ENCODE measurements at places on chromosomes 11 and 22.
A peak's percentile ranks its signal among the peaks of the same experiment; 100 is the strongest.

DNA sequence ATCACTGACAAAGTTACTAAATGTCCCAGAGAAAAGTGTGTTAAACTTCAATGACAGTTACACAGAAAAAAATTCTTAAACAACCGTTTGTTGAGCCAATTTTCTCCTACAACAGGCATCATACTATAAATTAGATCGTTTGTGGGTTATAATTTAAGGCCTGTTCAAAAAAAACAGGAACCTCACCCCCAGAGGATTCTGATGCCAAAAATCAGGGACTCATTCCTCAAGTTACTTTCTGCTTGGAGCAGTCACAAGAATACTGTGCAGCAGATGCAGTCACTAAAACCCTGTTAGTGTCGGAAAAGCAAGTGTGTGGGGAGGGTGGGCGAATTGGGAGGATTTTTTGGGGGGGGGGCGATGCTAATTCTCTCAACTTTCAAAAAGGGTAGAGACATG, 657 bp downstream of the CWC15 start:
- DNase-seq = no peak

DNA sequence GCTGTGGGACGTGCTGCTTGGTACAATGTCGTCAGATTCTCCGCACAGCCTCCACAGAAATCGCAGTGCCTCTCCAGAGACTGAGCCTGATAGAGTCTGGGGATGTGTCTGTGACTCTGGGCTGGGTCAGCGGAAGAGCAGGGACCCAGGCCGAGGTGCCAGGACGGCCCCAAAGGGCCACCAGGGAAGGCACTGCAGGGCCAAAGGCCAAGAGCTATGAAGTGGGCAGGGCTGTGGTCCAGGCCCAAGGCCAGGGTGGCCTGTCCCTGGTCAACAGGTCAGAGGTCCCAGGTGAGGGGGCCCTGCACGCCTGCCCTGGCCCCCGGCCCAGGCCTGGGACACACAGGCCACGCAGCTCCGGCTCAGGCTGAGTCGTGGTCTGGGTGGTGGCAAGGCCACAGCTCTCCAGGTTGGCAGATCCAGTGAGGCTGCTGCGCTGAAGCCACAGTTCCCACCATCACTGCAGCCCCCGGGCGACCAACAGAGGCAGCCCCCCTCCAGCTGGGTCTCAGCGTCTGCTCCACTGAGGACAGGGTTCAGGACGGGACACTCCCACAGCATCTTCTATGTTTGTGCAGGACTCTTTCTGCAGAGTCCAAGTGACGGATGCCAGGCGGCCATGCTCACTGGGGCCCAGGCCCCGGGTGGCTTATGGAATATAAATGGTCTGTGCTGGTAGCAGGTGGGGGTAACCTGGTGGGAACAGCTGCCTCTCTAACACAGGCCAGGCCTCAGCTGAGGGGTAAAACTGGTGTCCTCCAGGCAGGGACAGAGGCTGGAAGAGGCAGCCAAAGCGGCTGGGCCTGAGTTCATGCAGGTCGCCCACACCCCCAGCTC, 4.8 kb upstream of the PIM3 start:
- DNase-seq = no peak

DNA sequence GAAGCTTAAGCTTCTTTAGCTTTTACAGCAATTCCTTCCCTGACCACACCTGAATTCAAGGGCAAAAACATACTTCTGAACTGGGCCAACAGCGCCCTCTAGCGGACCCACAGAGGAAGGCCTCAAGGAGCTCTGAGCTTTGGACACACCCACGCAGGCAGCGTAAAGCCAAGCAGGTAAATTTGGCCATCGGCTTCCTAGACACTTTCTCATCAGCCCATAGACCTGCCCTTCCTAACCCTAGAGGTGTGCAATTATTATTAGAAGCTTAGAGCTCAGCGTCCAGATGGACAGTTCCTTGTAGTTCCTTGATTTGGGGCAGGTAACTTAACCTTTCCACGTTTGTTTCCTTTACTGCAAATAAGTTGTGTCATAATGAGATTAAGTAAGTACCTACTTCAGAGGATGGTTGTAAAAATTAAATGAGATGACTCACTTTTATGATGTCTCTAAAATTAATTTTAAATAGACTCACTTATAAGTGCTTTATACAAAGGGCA, 25.7 kb upstream of the HMGXB4 start:
- peak; percentile 89 for DNase-seq

- DNase-seq = no peak
These were observed 4.9 kb downstream of the ATP5MGL start for GRCh38 chr22:42635531-42635930.

DNA sequence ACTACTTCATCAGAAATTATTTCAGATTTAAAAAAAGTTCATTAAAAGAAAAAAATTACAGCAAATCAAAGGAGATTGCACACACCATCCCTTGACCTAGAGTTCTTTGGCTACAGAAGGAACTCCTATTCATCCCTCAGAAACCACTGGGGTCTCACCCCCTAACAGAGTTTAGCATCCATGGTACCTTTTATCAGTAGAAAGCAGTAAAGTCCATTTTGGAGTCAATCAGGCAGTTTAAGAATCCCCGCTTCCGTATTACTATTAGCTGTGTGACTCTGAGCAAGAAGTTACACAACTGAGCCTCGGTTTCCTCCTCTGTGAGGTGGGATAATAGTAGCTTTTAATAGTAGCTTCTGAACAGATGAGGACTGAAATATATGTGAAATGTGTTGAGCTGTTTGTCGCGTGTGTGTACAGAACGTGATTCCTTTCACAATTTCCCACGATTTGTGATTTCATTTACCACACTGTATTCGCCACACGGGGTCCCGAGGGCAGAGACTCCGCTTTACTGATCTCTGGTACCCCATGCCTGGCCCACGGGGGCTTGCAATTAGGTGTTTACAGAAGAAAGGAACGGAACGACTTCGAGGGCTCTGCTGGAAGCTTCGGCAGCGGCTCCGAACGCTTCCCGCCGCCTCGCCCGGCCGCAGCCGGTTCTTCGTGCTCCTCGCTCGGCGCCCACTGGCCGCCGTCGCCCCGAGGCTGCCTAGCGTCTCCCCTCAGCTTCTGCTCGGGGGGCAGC, 72.5 kb upstream of the ZBED5 start:
- peak; percentile 62 for DNase-seq

DNA sequence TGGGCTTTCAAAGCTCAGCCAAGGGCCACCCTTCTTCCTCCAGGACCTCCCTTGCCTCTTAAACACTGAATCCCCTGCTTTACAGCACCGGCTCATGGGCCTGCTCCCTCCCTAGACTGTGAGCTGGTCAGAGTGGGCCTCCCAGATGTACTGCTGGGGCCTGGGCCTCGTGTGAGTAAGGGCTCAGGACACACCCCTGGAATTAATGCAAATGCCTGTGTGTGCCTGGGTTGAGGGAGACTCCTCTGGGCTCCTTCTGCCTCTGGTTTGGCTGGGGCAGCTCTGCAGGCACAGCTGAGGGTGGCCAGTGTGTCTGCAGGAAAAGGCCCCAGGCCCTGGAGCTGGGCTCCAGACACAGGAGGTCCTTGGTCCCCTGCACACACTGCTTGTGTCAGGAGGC, 24.2 kb downstream of the ALX4 start:
- no peak for DNase-seq

- DNase-seq = no peak
These were observed 158.2 kb upstream of the E2F8 start for GRCh38 chr11:19398772-19399527.

- DNase-seq = no peak
These were observed 33.4 kb downstream of the MRTFA start for GRCh38 chr22:40603088-40603605.

DNA sequence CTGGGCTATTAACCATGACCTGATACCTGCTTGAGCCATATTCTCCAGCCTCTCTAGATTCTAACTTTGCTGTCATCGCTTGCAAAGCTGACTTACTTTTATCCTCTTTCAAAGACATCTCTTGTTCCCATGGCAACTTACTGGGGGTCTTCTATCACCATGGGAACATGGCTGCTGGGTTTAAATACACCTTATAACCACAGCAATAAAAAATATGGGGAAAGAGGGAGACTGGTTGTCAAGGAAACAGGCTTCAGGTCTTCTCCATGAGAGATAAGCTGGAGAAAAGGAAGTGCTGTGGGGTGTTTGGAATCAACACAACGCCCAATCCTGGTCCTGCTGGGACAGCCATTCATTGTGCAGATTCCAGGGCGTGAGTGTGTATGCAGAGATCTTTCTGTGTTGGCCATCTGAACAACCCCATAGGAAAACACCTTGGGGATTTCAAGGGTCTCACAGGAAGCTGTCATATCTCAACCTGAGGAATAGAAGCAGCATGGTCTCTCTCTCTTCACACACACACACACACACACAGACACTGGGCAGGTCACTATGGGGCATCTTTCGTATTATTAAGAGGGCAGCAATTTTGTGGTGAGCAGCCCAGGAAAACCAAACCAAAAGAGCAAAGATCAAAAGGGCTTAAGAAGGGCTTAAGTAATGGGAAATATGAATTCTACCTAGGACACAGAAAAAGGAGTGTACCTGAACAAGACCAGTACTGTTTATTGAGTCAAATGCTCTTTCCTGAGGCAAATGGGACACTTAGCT, 344.7 kb upstream of the NCAM1 start:
- DNase-seq = no peak

- DNase-seq = no peak
These were observed 37.2 kb downstream of the SLC35F2 start for GRCh38 chr11:107821199-107821927.

- DNase-seq = no peak
These were observed 125.0 kb downstream of the KCNQ1 start for GRCh38 chr11:2569731-2570210.

- no peak for DNase-seq
These were observed 30.6 kb downstream of the MMP13 start for GRCh38 chr11:102924851-102925380.

DNA sequence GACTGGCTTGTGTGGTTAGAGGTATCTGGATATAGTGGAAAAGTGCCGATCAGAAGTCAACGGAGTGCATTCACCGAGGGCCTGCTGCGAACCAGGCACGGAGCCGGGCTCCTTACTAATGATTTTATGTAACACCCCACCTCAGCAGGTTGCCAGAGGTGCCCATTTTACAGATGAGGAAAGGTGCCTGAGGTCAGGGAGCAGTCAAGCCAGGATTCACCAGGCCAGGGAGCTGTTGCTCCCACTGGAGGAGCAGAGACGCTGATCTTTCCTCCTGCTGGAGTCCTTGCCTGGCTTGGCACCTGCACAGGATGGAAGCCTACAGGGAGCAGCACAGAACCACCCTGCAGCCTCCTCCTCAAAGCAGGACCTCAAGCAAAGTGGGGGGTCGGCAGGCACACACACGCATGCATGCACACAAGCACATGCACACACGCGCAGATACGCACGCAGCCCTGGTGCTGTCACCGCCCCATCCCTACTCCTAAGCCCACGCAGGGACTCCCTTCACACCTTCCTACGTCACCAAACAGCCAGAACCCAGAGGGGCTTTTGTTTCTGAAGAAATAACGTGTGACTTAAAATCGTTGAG, 16.2 kb downstream of the RSPH14 start:
- no peak for DNase-seq

DNA sequence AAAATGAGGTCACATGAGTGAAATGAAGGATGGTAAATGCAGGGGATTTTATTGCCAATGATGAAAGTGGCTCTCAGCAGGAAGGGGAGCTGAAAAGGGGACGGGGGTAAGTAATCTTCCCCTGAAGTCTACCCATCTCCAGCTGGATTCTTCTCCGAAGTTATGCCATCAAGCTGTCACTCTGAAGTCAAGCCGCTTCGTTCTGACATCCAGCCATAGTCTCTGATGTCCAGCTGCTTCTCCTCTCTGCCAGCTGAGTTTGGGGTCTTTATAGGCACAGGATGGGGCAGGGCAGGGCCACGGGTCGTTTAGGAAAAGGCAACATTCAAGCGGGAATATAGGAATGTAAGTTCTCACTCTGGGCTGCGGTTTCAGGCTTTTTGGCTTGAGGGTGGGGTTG, 181.9 kb upstream of the ANO3 start:
- no peak for DNase-seq

DNA sequence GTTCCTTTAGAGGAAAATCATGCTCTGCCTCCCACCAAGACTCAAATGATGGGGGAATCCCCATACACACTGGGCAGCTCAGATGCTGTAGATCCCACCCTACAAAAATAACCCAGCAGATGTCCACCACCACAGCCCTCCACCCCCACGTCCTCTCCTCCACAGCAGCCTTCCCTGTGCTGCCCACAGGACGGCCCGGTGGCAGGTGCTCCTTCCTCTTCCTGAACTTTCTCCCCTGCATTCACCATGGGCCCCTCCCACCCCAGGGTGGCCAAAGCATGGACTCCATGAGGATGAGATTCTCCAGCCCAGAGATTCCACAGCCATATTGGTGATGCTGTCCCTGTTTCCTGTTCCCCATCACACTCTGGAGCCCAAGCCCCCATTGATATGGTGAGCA, 368.3 kb downstream of the CADM1 start:
- DNase-seq = no peak

GRCh38 chr22:45150139-45150538, 13.6 kb upstream of the NUP50 start:
- DNase-seq = no peak

DNA sequence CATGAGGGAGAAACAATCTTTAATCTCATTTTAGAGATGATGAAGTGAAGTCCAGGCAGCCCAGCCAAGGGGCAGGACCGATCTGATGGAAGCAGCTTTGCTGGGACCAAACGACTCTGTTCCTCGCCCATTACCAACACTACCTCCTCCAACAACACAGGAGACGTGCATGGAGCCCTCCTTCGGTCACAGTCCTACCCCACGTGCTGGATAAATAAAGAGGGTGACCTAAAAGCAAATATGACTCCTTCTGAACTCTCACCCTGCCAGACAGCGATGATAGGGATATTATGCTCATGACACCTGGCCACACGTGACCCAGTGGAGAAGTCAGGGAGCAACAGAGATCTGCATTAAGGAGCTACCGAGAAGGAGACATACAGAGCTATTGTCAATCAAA, 26.0 kb downstream of the SCGB1A1 start:
- DNase-seq = no peak

GRCh38 chr11:22415476-22415875, 77.3 kb downstream of the SLC17A6 start:
- no peak for DNase-seq

- DNase-seq = peak; percentile 46
These were observed 24.4 kb upstream of the TOLLIP start for GRCh38 chr11:1333860-1334259.

DNA sequence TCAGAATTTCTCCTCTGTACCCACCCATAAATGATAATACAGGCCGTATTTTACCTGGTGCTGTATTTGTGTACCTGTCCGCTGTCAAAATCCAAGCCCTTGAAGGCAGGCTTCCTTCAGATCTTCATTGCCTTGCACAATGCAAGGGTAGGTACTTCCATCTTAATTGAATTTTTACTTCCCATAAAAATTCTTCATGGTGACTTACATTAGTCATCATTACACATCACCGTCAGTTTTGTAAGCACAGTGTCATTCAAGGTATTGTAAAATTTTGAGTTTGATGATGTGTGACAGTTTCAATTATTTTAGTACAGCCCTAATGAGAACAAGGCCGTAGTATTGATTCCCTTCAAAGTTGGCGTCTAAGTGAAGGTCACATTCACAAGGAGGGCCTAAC, 770 bp upstream of the TSG101 start:
- no peak for DNase-seq

DNA sequence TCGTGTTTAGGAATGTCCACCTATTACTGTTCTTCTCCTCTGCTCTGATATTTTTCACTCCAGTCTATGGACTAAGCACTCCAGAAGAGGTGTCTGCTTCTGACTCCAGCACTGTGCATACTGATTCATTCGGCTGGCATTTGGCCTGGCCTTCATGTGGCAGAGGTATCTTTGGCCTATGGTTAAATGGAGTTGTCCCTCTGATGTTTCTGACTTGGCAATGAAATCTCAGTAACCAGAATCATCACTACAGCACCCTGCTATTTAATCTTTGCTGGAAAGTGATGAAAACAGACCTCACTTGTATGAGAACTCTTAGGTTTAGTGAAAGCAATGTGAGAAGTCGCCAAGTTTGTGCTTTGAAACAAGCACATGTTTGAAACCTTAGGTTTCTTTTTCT, 155.2 kb downstream of the MAML2 start:
- DNase-seq = no peak
